Foreskin fibroblast (primary cell): ENCODE measurements at places on chromosomes 3 and 15.

GRCh38 chr3:99969136-99969535, 145.2 kb downstream of the FILIP1L start:
- DNase-seq: no peak

GRCh38 chr3:47515864-47516319, 2.4 kb upstream of the ELP6 start:
- DNase-seq: peak; percentile 23

GRCh38 chr3:67774676-67775075, 120.3 kb upstream of the SUCLG2 start:
- no peak for DNase-seq

GRCh38 chr3:11610044-11610671, 33.6 kb downstream of the VGLL4 start:
- DNase-seq: no peak

DNA sequence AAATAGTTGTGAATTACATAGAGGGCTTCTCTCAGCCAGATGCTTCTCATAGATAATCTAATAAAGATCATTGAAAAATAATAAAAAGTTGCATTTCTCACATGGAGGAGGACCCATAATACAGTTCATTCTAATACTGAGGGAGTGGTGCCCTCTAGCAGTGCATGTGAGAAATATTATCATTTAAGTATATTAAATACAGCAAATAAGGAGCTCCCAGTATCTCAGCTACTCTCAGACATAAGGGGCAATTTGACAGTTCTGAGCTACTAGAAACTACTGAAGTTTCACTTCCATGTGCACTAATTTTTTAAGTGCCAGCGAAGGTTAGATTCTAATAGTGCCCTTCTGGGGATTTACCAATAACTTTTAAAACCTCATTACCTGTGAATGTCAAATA, 188.3 kb downstream of the IL5RA start:
- no peak for DNase-seq

DNA sequence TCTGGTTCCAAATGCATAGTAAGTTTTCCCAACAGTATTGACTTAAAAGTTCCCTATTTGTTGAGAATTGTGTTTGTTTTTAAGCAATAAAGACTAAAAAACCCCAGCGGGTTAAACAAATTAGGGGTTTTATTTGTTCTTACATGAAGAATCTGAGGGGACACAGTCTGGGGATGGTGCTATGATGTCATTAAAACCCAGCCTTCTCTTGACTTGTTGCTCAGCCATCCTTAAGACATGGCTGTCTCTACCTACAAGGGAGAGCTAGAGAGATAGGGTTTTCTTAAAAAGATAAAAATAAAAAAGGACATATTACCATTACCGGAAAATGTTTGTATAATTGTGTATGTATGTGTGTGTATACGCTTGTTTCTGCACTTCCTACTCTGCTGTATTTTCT, 11.7 kb upstream of the ARL14 start:
- no peak for DNase-seq

GRCh38 chr15:45199136-45199810, 11.5 kb upstream of the SHF start:
- peak; percentile 34 for DNase-seq

DNA sequence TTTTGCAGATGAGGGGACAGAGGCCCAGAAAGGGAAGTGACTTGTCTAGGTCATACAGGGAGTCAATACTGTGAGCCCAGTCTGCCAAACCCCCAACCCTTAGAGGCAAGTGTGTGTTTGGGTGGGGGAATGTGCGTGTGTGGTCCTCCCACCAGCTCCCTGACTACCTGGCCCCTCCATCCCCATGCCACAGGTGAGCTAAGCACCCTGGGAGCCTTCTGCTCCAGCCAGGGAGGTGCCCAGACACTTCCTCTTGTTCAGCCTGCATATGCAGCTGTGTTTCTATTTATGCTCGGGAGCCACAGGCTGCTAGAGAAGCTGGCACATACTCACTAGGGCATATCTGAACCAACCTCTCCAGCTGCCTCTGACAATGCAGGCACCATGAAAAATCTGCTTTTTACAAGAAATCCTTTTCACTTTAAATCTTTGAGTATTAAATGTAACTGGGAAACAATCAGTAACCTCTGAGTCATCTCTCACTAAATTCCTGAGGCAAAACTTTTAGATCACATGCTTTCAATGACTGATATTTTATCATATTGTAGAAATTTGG, 20.7 kb downstream of the TBC1D2B start:
- DNase-seq: no peak

- no peak for DNase-seq
Measured at GRCh38 chr3:152281133-152281713, 12.5 kb downstream of the MBNL1 start.
